Ureter (tissue), 1 donor: ENCODE measurements at places on chromosomes 2 and 18. TPM values are rescaled to one million over a fixed set of nuclear protein-coding genes. Genes with fewer than 3 reads are reported as not detected.

DNA sequence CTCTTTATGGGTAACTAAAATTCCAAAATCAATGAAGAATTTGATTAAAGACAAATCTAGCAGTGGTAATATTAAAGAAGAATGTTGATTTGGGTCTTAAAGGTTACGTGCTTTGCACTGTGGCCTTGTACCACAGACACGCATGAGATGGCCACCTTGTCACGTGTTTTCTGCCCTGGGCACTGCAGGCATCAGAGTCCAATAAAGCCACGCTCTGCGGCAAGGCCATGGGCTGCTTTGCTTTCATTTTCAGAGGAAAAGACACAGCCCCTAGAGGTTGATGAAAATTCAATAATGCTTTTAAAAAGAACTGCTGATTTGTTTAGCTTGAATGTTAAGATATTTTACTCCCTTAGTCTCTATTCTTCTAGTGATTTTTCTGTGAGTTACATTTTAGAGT is 30.4 kb downstream of the AOX1 start:
- no peak for DNase-seq

- DNase-seq = no peak
Measured at GRCh38 chr2:15630121-15630977, 38.7 kb downstream of the DDX1 start.

LNPK gene
- total RNA-seq = 32.5 TPM

GRCh38 chr2:183868707-183869106 is 729.6 kb upstream of the ZNF804A start:
- no peak for DNase-seq

ING5 gene
- total RNA-seq = 48.0 TPM

UGT1A5 gene
- 21.3 TPM for total RNA-seq

CCDC74B gene
- total RNA-seq = 1.7 TPM

- no peak for DNase-seq
Measured at GRCh38 chr2:75622500-75622899, 24.1 kb upstream of the MRPL19 start.

SERPINB11 gene
- total RNA-seq = not detected

GRCh38 chr2:196677404-196677803 is 37.9 kb downstream of the CCDC150 start:
- DNase-seq = no peak

DNA sequence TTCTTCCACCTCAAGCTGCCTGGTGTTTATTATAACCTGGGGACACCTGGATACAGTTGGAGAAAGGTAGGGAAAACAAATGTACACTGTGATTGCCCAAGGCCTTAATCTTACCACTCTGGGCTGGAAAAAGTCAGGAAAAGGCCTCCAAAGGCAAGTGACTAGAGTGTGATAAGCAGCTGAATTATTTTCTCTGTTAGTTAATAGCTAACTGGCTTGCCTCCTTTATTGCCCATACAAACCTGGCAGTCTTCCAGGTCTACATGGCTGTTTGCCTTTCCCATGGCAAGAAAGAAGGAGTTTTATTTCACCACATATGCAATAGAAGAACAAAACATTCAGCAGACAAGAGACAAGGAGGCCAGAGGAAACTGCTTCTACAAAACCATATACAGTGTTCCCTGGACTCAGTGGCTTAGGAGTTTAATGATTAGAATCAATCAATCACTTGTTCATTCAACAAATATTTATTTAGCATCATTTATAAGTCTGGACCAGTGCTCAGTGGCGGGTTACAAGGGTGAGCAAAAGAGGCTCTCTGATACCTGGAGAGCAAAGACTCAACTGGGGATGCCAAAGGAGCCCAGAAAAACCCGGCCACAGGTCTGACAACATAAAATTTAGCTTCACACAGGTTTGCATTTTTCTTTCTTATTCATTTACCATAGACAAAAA is 27.5 kb upstream of the SUCLG1 start:
- peak; percentile 70 for DNase-seq

- no peak for DNase-seq
Measured at GRCh38 chr2:224174521-224174920, 135.4 kb upstream of the SERPINE2 start.

DNA sequence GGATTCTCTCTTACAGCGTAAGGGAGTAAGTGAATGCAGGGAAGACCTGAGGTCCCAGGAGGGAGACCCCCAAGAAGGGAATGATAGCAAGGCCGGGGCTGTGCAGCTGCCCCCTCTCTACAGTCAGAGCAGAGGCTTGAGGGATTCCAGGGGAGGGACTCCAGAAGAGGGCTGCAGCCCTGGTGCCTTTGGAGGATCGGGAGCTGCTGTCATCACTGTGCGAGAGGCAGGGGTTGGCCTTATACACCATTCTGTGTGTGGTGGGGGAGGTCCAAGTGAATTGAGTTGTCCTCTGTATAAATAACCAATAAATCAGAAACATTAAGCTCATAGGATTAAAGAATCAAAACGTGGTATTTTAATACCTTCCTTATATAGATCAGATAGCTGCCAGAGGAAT is 114.9 kb downstream of the GLI2 start:
- DNase-seq = no peak

- no peak for DNase-seq
Measured at GRCh38 chr2:32068-32467, 14.2 kb downstream of the FAM110C start.

GEN1 gene
- total RNA-seq = 11.2 TPM

AMER3 gene
- not detected for total RNA-seq

- no peak for DNase-seq
Measured at GRCh38 chr2:196971574-196972279, 45.2 kb upstream of the PGAP1 start.

GRCh38 chr18:63147973-63148372 is 171.6 kb downstream of the BCL2 start:
- DNase-seq = no peak

DNA sequence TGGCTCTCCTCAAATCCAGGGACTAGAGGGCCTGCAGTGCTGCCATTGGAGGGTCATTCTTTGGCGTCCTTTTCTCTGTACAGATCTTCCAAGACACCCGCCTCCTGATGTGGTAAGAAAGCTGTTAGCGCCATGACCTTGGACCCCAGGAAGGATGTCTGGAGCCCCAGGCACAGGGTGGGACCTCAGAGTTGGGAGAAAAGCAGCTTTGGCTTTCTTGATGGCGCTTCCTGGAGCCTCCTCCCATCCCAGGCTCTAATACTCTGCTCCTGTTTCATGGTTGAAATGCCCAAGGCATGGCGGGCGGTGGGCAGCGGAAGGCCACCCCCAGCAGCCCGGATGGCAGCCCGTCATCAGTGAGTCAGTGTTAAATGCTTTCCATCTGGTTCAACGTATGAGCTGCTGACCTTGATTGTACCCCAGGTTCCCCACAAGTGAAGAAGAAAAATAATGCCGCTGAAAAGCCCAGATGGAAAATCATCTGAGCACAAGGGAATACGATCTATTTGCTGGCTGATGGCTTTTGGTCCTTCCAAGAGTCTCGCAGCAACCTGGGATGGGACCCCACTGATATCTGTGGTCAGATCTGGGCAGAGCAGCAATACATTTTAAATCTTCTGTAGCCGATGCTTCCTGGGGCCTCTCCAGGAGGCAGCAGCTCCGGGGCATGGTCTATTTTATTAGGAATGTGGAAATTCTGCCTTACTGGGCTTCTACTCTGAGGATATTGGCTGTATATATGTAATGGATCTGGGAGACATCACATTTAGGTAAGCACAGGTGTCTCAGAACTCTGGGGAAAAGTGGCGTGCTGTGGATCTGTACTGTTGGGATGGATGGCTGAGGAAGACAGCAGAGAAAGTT is 15.1 kb downstream of the ACKR3 start:
- DNase-seq = no peak

DNA sequence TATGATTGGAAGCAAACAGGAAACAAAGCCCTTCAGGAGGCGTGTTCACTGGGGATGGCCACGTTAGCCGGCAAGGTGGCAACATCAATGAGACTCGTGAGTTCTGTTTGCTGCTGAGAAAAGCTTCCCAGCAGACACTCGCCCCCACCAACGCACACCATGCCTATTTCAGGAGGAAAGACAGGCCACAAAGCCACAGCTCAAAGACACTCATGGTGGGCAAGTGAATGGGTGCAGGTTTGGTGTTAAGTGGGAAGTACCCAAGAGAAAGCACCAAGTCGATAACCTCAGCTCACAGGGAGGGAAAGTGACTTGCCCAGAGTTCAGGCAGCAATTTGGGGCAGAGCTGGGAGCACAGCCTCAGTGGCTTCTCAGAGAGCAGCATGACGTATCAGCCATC is 10.5 kb upstream of the MTERF4 start:
- DNase-seq = no peak

DNA sequence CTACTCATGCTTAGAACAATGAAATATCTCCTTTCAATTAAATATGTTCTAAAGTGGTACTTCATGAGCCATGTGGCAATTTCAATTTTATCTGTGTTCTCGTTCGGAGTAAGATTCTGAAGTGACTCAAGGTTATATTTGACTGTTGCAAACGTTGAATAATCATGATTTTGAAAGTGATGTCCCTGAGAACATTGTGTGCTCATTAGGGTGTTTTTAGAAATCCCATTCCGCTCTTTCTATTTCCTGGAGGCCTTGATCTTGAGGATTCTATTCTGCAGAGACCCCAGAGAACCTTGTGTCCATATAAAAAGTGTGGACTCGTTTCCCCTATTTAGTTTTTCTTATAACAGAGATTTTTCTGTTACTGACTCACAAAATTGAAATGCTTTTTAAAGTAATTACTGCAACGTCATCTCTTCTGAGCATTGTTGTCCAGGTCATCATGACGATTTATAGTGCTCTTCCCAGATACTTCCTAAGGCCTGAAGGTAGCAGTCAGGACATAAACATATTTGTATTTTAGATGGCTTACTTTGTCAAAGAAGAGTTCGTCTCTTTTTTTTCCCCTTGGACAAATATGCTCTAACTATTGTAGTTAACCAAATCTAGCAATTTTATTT is 27.2 kb downstream of the IL1R2 start:
- no peak for DNase-seq

DNA sequence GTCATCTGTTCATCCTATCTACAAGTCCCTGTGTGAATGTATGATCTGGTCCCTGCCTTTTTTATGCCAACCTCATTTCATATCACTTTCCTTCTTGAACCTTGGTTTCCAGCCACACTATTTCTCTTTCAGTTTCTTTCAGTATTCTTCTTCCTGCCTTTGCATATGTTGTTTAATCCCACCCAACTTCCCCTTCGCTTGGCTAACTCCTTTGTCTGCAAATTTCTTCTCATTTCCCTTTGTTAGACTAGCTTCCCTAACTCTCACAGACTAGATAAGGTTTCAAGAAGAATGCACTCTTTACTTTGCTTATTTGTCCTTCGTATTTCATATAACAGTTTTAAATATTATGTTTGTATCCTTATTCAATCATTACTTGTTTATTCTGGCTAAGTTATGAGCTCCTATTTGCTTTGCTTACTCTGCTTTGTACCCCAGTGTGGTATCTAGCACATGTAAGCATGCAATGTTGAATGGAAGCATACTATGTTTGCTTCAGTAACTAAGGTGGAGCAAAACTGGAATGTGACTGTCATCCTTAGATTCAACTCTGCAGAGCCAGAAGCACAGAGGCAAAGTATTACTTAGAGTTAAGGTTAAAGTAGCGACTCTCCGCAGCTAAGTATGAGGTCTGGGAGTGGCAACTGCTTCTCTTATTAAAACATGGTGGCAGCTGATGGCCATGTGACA is 681.3 kb downstream of the CPS1 start:
- DNase-seq = no peak

LIMS4 gene
- total RNA-seq = 1.6 TPM

GRCh38 chr2:139380051-139380450 is 599.9 kb upstream of the NXPH2 start:
- DNase-seq = no peak

CRYGC gene
- total RNA-seq = not detected

DLX2 gene
- total RNA-seq = not detected

FKBP1B gene
- total RNA-seq = 4.1 TPM

DNA sequence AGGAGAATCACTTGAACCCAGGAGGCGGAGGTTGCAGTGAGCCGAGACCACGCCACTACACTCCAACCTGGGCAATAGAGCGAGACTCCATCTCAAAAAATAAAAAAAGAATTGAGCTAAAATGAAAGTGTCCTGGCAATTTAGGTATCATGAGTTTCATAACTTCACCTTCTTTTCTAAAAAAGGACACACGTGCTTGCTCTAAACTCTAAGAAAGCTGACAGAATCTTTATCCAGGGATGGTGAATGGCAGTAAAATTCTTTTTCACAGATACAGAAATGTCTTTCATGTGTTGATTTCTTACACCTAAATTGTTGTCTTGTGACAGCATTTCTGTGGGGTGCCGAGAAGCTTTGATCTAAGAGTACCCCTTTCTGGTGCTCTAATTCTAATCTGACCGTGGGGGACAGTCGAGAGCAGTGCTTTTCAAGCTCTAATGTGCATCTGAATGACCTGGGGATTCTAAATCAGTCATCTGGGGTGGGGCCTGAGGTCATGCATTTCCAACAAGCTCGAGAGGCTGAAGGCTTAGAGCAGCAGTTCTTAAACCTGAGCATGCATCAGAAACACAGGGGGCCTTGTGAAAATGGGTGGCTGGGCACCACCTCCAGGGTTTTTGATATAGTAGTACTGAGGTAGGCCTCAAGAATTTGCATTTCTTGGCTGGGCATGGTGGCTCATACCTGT is 42.1 kb upstream of the REL start:
- no peak for DNase-seq

DNA sequence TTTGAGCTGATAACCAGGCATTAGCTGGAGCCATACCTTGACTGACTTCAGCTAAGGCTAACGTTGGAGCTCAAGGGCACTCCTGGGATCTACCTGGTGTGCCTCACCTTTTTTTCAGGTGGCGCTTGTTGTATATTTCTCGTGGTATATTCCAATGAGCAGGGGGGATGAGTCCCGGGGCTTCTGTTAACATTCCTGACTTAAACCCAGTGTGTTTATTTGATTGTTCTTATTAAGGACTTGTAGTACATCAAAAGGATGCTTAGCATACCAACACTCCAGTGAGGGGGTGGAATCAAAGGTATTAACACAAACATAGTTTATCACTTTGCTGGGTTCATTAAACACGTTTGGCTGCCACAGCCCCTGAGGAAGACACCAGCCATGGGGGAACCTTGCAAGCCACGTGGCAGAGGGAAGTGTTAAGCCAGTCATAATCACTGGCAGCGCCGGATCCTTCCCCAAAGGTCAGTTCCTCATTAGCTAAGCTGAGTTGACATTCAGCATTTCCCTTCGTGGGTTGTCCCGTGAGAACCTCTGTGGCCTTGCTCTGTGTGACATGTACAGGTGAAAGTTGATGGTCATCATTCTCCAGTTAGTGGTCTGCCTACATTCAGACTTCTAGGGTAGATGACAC is 119.5 kb upstream of the MCFD2 start:
- no peak for DNase-seq

SERPINB2 gene
- not detected for total RNA-seq

GRCh38 chr2:100870652-100871531 is 51.0 kb downstream of the NPAS2 start:
- no peak for DNase-seq

DNA sequence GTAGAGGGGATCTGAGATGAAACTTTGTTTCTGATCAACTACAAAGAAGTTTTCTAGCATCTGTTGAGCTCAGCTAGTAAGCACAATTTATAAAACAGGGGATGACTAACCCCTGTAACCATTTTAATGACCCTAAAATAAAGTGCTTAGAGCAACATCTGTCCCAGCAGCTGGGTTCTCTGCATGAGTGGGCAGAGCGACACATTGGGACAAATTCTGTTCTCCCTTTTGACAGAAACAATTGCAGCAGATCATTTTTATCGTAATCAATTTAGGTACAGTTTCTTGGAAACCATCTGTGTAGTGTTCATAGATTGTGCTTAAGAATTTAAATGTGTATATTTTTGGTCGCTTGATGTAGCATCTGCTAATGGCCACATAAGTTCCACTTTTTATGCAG is 678.0 kb downstream of the RNF144A start:
- no peak for DNase-seq

RIT2 gene
- total RNA-seq = not detected
